ENCODE measurements at places on chromosomes 2 and 18.

- no peak for DNase-seq
These were observed 22.2 kb downstream of the ZSCAN30 start for GRCh38 chr18:35267809-35268208.

DNA sequence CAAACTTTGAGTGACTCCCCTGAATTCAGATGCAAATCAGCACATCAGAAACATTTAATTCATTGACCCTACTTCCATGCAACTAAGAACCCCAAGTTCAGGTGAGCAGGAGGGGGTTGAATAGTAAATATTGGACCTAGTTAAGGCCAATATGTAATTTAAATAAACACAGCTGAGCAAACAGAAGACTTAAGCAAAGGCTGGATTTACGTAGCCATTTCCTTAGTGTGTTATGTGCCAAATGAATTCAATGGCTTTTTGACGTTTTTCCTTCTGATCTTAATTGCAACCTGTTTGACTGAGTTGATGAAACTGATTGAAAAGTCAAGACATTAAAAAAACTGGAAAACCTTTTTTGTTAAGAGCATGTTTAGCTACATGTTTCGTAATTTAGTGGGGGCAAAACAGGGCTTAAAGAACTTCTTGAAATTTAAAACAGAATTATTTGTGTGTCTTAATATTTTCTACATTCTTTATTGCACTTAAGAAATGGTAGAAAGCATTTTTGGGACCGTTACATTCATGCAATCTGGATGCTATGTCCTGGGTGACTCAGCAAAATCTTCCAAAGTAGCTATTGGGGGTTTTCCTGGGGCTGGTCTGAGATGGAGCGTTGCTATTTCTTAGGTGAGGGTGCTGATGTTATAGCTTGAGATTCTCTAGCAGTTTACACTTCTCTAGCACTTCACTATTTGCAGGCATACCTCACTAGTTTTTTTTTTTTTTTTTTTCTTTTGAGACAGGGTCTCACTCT is 25.5 kb upstream of the KCNE4 start:
- DNase-seq, result no peak

DNA sequence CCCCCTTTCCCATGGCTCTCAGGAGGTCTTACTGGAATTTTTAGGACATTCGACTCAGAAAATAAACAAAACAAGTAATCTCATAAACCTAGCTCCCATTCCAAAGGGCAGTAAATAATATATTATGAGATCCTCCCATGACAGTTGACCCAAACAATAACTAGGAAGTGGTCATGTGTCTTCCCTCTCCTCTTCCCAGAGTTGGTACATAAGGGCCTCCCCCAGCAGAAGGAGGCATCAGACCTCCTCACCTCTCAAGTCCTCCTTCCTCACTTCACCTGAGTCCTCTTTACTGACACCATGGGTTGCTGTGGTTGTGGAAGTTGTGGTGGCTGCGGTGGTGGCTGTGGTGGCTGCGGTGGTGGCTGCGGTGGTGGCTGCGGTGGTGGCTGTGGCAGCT is at the start of gene SCYGR7:
Gene SCYGR7 (plus strand): TSS at position 301 of the 400 bp plus-strand sequence. CDS start 0 bp downstream, at position 301.
- DNase-seq, result no peak

DNA sequence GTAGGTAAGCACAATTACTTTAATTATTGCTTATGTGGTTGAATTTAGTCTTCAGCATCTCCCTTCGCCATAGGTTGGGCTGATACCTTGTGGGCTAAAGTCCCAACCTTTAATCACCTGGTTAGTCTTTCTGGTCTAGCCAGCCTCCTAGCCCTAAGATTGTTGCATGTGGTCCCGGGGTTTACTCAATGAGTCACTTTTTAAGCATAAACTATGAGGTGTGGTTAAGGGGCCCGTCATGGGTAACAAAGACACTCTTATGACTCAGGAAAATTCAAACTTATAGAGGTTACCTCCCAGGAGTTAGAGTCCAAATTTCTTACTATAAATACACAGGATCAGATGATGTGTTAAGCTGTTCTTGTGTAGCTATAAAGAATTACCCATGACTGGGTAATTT is 841.6 kb downstream of the TRIB2 start:
- no peak for DNase-seq

GRCh38 chr18:4198956-4199355 is 256.2 kb downstream of the DLGAP1 start:
- no peak for DNase-seq

GRCh38 chr2:199988151-199988550 is 32.8 kb downstream of the MAIP1 start:
- no peak for DNase-seq

DNA sequence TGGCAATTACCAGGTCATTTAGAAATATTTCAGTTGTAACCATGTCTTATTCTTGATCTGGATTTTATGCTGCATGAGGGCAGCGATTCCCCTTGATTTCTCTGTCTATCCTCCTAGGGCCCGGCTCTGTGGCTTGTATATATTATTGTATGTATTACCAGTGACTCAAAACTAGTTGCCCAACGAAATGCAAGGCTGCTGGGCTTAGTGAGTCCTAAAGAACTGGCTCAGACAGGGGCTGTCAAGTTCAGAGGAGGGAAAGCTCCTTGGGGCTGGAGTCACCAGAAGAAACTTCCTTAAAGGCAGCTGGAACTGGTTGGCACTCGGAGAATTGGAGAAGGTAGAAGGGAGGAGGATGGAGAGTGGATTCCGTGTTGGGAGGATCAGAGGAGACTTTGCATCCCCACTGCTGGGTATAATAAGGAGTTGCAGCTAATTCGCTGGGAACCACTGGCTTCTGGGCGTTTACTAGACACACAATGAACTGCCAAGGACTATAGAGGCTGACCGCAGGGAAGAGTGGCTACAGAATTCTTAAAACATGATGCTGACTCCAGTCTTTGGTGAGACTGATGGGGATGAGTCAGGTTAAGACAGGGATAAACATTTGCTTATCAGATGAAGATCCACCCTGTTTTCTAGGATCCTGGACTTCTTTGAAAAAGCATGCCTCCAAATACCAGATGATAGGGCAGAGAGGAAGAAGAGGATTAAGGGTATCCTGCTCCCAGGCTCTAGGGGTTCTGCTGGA is 104.3 kb downstream of the PRKCE start:
- no peak for DNase-seq

GRCh38 chr18:48819781-48820482 is 130.8 kb downstream of the SMAD7 start:
- DNase-seq, result no peak

DNA sequence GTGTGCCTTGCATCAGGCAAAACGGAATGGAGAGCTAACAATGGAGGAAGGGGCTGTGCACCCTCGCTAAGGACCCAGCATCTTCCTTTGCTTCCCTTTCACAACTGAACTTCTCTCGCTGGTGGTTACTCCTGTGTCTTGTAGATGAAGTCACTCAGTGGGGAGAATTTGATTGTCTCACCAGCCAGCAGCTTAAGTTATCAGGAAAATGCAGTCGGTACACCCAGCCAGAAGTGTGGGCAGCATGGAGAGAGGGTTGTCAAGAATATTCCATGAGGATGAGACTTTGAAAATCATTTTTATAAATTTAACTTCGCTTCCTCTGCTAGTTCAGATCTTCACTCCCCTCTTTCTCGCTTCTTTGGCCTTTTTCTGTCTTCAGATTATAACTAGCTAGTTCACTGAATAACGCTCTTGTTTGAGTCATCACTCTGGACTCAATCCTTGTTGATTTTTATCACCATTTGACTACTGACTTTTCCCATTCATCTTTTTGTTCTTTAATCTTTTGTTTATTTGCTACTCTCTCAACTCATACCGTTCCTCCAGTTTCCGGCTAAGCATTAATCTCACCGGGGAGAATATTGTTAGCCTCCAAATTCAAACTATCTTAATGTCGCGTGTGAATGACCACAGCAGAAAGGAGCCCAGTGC is 221.7 kb downstream of the CD226 start:
- DNase-seq, result no peak

DNA sequence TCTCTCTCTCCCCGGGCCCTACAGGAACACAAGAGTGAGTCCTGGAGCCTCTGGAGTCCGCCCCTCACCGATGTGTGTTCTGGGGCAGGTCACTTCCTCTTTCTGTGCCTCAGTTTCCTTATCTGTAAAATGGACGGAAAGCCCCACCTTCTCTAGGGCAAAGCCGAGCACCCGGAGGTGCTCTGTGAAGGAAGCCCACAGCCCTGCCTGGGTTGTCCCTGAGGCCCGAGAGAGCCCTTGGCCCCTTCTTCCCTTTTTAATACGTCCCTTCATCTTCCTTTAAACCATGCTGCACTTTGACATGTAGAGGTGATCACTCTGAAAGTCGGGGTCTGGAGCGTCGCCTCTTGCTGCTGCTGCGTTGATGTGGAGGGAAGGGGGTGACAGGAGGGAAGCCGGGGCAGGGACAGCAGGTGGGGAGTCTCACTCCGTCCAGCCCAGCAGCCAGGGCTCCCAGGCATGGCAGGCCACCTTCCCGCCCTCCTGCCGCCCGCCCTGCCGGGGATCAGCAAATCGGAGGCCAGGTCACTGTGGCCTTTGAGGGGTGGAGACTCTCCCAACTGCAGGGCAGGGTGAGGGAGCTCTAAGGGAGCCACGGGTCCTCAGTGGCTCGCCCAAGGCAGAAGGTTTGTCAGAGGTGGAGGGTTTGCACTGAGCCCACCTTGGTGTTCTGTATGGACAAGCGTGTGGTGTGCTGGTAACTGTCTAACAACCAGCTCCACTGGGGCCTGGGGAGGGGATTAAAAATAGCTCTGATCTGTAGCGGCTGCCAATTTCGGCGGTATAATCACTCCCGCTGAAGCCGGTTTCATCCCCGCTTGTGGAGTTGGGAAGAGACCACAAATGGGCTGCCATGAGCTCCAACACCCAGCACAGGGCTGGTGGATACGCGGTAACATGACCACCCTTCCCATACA is 135.9 kb upstream of the ID2 start:
- no peak for DNase-seq

DNA sequence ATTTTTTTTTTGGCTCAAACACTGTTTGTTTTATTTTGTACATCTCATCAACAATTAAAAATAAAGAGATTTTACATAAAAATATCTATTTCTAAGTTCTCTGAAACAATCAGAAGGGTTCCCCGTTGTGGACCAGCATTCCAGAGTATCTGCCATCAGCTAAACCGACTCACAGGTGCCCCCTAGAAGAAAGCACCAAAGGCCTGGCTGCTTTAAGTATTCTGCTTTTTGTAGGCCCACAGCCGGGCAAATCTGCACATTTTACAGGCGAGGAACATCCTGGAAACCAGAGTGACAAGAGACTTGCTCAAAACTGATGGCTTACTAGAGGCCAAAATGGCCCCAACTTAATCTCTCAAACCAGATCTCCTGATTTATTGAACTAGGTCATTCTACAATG is 82.2 kb upstream of the SETBP1 start:
- no peak for DNase-seq

DNA sequence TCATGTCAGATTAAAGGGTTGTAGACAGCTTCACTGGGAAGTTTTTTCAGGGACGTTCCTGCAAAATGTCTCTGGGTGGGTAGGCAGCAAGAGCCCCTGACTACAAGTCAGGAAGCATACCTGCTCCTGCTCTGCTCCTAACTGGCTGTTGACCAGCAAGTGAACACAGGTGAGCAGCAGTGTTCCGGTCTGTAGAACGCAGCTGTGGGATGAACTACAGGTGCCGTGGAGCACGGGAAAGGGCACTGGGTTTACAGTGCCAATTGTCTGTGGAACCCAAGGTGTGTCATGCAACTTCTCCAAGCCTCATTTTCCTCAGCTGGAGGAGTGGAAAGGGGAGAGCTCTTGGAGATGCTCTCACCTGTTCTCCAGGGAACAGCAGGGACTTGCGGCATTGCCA is 6.6 kb downstream of the ASB18 start:
- DNase-seq, result no peak

- no peak for DNase-seq
These were observed 117.5 kb upstream of the SNTG2 start for GRCh38 chr2:833180-833579.

DNA sequence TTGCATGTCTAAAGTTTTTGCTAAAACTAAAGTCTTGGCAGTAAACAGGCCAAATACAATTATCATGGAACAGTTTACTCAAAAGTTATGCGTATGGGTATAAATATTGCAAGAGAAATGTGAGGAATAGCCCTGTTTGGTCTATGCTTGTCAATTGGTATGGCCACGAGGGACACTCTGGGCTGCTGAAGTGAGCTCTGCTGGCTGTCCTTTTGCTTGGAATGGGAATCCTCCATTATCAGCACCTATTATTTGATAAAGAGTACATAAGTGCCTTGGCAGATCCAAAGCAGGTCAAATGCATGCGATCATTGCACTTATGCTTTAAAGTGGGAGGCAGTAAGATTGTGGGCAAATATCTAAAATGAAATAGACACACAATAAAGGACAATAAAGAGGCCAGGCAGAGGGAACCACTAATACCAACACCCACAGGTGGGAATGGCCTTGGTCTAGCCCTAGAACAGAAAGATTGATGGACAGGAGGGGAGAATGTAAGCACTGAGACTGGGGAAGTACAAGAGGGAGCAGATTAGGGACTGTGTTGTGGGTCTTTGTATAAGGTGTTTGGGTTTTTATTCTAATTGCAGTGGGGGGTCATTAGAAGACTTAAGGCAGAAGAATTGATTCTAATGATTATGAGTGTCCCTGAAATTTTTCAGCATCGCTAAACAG is 60.0 kb upstream of the NOSTRIN start:
- DNase-seq, result no peak

DNA sequence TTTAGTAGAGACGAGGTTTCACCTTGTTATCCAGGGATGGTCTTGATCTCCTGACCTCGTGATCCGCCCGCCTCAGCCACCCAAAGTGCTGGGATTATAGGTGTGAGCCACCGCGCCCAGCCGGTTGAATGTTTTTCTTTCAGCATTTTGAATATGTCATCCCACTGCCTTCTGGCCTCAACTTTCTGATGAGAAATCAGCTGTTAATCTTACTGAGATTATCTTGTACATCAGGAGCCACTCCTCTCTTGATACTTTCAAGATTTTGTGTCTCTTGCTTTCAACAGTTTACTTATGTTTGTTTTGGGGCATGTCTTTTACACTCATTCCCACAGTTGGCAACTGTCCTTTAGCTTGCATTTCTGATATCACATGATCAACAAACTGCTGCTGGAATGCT is 46.3 kb downstream of the CCDC150 start:
- DNase-seq, result no peak

DNA sequence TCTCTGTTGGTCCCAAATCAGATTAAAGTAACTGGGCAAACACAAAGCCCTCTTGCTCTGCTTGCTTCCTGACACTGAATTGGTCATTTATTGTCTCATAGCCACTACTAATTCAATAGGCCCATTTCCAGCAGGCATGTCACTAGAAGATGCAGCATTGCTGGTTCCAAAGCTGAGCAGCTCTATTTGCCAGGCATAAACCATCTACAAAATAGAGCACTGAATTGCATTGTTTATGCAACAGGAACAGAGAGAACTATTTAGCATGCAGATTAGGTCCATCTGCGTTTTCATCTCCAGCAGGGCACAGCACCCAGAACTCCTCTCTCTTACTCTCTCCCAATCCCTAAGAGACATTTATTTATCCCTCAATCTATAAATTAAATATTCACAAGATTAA is 227.6 kb downstream of the SUCLG1 start:
- no peak for DNase-seq

GRCh38 chr2:60097298-60097697 is 456.2 kb downstream of the BCL11A start:
- no peak for DNase-seq

GRCh38 chr18:77101410-77102258 is 30.9 kb downstream of the MBP start:
- DNase-seq, result peak; percentile 98

- no peak for DNase-seq
These were observed 115.7 kb downstream of the CMPK2 start for GRCh38 chr2:6749962-6750361.

- DNase-seq, result no peak
These were observed 361.7 kb downstream of the ANAPC1 start for GRCh38 chr2:111522231-111522768.
